RWPE2 (cell line): ENCODE measurements at places on chromosomes 5 and 9.

- no peak for DNase-seq
Observed at GRCh38 chr5:36705055-36705454, 98.6 kb downstream of the SLC1A3 start.

- no peak for DNase-seq
Observed at GRCh38 chr9:79224672-79225433, 346.9 kb upstream of the TLE4 start.

GRCh38 chr5:14809369-14810155 is 62.0 kb downstream of the ANKH start:
- peak; percentile 79 for DNase-seq

GRCh38 chr9:115142517-115143270 is 24.7 kb upstream of the TNC start:
- DNase-seq, result no peak

GRCh38 chr5:117072439-117072838 is 497.8 kb upstream of the SEMA6A start:
- DNase-seq, result no peak

GRCh38 chr5:39730006-39730405 is 305.2 kb upstream of the DAB2 start:
- no peak for DNase-seq
